T-helper 1 cell (primary cell): ENCODE measurements at places on chromosomes 7 and 10.

DNA sequence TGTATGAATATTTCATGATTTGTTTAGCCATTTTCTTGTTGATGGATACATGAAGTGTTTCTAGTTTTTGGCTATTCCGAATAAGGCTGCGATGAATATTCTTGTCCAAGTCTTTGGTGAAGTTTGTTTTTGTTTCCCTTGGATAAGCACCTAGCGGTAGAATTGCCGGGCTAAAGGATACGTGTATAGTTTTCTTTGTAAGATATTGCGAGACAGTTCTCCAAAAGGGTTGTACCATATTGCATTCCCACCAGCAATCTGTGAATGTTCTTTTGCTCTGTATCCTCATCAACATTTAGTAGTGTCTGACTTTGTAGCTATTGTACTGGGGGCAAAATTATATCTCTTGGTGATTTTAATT lies 142.6 kb downstream of the DOCK1 start:
- no peak for DNase-seq

DNA sequence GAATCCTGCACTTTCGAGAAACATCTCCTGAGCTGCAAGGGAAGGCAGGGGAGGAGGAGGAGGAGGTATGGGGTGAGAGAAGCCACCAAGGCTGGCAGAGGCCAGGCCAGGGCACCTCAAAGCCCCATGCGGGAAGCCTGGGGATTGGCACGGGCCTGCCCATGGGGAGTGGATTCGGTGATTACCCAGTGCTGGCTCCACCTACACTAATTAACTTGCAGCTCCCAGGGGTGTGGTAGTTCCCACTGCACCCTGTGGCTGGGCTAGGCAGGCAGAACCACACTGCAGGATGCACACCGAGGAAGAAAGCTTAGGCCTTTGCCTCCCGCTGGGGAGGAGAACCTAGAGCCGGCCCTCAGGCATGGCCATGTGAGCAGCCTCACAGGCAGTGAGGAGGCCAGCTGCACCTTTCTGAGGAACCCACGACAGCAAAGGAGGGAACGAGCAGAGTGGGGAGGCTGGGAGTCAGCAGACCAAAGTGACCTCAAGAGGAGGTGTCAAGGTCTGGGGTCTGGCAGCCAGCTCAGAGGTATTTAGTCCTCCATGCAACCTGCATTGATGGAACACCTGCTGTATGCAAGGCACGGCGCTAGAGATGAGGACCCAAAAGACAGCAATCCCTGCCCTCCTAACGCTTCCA lies 27.2 kb downstream of the GRID1 start:
- no peak for DNase-seq

DNA sequence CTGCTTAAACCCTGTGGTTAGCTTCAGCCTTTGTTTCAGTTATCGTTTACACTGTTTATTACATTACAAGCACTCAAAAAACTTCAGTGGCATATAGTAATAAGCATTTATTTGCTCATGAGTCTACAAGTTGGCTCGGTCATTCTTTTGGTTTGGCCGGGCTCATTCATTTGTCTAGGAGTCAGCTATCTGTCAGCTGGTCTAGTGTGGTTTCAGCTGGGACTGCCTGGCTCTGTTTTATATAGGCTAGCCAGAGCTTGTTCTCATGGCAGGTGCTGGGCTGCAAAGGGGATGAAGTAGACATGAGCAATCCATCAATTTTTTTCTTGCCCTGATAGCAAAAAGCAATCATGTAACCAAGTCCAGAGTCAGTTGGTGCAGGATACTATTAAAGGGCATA lies 103.6 kb downstream of the MKLN1 start:
- no peak for DNase-seq

GRCh38 chr7:74355091-74355490 lies 65.9 kb downstream of the CLIP2 start:
- DNase-seq: no peak

GRCh38 chr10:107269626-107270025 lies 105.1 kb upstream of the SORCS1 start:
- DNase-seq: no peak

GRCh38 chr10:128927497-128928161 lies 539.4 kb upstream of the MGMT start:
- no peak for DNase-seq

- no peak for DNase-seq
These were observed 31.8 kb upstream of the FAM133B start for GRCh38 chr7:92622030-92622429.

GRCh38 chr7:102843850-102844249 lies 69.0 kb upstream of the LRRC17 start:
- DNase-seq: no peak

DNA sequence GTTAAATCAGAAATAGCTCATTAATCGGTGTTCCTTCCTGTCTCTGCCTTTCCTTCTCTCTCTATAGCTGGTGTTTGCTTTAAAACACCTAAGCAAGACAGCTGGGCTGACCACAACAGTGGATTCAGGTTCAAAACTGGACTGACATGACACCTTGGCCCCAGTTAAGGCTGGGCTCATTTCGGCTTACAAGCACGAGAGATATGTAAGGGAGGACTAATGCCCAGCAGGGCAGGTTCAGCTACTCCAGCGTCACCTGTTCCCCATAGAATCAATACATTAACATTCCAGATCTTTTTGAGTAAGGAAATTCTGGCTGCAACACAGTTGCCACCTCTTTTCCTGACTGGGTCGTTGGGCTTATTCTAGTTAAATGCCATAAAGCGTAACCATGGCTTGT lies 323.0 kb upstream of the AOAH start:
- no peak for DNase-seq

- DNase-seq: no peak
These were observed 54.4 kb downstream of the PRKCQ start for GRCh38 chr10:6525599-6526165.

- DNase-seq: no peak
These were observed 441.8 kb downstream of the INHBA start for GRCh38 chr7:41261080-41261479.

- no peak for DNase-seq
These were observed 199.7 kb upstream of the FRMD4A start for GRCh38 chr10:14530465-14530864.

DNA sequence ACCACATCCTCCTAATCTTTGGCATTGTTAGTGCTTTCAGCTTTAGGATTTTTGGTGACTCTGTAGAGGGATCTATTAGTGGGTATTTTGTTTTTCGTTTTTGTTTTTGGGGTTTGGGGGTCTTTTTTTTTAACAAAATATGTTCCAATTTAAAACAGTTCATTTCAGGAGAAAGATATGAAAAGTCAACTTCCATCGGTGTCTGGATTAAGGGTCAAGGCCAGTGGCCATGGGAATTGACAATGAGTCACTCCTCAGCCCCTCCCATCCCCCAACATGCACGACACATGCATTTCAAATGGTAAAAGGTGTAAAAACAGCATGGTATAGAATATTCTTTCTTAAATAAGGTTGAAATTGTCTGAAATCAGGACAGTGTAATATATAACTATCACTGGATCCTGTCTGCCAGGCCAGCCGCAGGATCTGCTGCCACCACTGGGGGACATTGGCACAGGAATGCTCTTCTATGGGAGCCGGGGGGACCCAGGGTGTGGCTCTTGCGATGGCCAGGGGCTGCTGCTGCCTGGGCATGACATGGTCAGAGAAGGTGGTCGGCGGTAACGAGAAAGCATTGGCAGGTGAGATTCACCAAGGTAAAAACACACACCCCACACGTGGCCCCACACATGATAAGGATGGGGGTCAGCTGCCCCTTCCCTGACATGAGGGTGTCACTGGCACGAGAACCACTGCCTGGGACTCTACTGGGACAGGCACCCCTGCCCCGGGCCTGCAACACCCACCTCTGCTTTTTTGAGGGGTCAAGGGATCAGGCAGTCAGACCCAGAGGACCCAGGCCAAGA lies 126.2 kb upstream of the KCTD7 start:
- DNase-seq: no peak

GRCh38 chr10:100442548-100442947 lies 20.3 kb upstream of the WNT8B start:
- DNase-seq: no peak

DNA sequence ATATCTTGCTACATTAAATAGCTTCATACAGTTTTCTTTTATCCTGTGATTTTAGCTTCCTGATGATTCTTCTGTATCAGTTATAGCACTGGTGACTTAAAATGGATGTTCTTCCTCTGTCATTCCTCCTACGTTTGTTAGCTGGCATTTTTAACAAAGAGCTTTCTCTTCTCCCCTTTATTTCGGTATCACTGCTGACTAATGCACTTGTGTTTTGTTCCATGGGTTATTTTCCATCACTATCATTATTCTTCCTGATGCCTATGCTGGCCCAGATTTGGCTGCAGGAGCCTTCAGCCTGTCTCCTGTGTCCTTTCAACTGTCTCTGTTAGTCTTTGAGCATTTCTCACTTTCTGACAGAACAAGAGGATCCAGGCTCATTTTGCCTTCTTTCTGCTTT lies 13.1 kb downstream of the BMS1 start:
- DNase-seq: no peak

DNA sequence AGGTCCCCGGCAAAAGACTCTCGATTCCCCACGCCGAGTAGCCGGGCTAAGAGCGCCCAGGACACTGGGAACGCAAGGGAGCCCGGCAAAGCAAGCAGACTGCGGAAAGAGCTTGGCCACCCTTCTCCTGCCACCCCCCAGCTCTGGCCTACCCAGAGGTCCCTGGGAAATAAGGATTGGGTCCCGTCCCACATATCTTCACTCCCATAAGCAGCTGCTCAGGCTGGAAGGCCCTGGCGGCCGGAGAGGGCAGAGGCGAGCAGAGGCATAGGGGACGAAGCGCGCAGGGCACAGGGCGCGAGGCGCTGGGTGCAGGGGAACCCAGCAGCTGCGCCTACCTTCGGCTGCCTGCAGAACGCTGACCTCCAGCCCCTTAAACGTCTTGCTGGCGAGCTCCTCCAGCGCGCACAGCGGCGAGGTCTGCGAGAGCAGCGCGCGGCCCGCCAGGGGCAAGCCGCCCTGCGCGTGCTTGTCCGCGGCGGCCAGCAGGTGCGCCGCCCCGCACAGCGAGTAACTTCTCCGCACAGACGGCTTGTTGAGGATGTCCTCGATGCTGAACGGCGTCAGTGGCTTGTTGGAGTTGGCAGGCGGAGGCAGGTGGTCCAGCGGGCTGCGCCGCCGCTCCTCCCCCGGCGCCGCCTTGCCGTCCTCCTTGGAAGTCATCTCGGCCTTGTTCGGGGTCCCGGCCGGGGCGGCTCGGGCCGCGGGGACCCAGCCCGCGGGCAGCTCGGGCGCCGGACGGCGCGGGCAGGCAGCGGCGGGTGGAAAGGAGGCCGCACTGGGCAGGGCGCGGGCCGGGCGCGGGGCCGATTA lies 904 bp downstream of the LBX1 start:
- no peak for DNase-seq

DNA sequence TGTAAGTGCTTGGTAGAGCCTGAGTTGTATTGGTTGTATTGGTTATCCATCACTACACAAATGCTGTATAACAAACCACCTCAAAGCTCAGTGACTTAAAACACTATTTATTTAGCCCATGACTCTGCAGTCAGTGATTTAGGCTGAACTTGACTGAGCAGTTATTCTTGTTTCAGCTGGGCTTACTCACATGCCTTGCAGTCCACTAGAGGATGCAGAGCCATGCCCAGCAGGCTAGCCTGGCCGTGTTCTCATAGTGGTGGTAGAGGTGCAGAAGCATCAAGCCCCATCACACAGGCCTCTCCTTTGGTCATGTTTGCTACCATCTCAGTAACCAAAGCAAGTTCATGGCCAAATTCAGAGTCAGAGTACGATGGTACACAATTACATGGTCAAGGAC lies 43.9 kb downstream of the LUC7L2 start:
- no peak for DNase-seq

DNA sequence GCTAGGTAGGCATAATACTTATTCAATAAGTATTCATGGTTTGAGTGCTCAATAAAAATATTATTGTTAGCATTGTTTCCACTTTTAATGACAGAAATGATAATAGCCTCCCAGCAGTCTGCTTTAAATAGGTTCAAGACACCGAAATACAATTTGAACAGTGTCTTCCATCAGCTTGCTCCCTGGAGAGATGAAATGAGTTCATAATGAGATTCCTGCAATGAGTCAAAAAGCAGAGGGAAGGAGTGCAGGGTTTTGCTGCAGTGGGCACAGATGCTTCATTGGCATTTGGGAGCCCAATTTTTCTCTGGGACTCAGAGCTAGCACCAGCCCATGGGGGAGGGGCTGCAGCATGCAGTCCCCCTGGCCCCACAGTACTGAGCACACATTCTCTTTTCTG lies 32.6 kb upstream of the CHCHD3 start:
- DNase-seq: no peak

GRCh38 chr7:23960361-23960760 lies 250.3 kb downstream of the STK31 start:
- DNase-seq: no peak

GRCh38 chr10:101967713-101968112 lies 88.3 kb downstream of the ARMH3 start:
- no peak for DNase-seq

- no peak for DNase-seq
These were observed 34.5 kb downstream of the PPIF start for GRCh38 chr10:79381804-79382221.

DNA sequence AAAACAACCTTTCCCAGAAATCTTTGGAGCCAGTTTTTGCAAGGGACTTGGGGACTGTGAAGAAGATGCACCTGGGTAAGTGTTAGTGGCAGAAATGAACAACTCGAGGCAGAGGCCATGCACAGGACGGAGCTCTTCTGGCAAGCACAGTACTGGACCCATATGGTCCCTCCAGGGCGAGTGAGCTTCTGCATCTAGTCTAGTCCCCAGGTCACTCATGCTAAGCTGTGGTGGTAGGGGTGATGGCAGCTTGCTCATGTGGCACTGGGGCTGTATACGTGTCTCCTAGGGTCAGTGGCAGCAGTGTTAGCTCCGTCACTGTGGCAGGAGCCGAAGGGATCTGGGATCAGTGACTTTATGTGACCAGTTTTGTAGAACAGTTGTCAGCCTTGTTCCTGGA lies 9.3 kb upstream of the LRRC61 start:
- no peak for DNase-seq

GRCh38 chr7:138958391-138958956 lies 22.7 kb downstream of the KIAA1549 start:
- no peak for DNase-seq

DNA sequence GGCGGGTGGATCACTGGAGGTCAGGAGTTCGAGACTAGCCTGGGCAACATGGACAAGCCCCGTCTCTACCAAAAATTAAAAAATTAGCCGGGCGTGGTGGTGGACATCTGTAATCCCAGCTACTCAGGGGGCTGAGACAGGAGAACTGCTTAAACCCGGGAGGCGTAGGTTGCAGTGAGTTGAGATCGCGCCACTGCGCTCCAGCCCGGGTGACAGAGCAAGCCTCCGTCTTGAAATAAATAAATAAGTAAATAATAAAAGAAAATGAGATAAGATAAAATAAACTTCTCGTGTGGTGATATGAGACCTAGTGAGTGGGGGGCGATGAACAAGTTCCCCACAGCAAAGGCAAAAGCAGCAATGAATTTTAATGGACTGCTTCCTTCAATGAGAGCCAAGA lies 33.6 kb upstream of the LMTK2 start:
- DNase-seq: no peak

DNA sequence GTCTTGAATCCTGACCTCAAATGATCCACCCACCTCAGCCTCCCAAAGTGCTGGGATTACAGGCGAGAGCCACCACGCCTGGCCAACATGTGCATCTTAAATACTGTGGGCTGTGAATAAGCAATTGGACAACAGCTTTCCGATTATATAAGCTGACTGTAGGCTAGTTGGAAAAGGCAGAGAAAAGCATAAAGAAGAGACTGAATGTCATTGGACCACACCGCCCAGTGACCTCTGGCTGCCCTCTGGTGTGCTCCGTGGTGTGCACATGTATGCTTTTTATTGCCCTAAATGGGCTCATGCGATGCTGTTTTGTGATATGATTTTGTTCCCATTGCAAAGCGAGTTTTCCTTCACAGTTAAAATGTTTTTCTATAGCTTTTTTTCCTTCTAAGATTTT lies 15.4 kb upstream of the CSGALNACT2 start:
- no peak for DNase-seq

GRCh38 chr7:70504254-70504653 lies 627.7 kb upstream of the GALNT17 start:
- no peak for DNase-seq
